RWPE1 (cell line): ENCODE measurements at places on chromosomes 7 and 10.

- no peak for DNase-seq
Observed at GRCh38 chr7:108486291-108486966, 30.2 kb upstream of the NRCAM start.

DNA sequence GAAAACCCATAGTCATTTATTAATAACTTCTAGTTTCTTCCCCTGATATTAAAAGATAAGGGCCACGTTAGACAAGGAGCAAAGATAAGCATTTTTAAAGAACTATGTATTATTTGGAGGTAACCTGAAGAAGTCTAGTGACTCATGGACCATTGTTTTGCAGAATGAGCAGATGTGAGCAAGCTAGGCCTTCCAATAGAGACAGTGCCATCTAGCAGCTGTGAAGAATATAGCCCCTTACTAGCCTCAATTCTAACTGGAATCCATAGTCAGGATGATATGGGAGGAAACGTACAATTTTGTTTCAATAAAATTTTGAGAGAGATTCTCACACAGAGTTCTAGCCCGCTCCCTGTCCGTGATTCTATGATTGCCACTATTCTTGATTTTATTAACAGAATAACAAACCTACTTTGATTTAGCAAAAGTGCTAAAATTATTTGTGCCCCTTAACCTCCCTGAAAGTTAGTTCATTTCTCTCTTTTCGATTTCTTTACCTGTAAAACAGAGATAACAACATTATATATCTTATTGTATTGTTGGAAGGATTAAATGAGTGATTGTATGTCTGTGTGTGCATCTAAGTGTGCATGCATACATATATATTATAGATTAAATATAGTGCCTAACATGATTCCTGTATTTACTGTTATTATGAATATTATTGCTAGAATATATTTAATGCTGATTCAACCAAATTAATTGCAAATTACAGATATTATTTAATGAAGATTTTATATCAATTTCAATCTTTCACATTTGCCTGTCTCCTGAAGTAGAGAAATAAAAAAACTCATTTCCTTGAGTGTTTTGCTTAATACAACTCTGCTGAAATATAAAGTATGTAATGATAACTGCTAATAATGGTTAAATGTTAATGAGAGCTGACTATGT, 22.7 kb downstream of the FAM237B start:
- DNase-seq = peak; percentile 70

- DNase-seq = no peak
Observed at GRCh38 chr7:133253519-133253875, 619 bp downstream of the EXOC4 start.

- no peak for DNase-seq
Observed at GRCh38 chr10:3077509-3077908, 10.2 kb downstream of the PFKP start.

DNA sequence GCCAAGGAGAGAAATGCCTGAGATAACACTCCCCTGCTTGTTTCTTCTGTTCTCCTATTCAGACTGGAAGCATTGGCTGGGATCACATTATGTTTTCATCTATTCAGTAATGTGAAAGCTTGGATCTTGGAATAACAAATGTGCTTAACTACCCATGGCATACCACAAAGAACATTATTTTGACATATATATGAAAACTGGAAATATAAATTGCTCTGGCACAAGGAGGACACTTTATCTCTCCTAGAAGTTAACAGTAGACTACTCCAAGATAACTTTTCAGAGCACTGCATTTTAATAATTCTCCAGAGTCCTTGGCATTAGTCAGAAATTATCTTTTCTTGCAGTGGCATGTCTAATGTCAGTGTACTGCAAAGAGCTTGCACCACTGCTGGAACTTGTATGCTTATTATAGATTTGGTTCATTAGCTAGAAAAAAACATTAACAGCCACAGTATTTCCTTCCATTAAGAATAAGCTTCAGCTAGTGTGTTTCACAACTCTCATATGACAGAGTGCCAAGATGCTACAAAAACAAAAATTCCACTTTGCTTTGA, 169.3 kb upstream of the LRRN3 start:
- DNase-seq = no peak

- no peak for DNase-seq
Observed at GRCh38 chr10:70662362-70663220, 9.7 kb upstream of the ADAMTS14 start.

DNA sequence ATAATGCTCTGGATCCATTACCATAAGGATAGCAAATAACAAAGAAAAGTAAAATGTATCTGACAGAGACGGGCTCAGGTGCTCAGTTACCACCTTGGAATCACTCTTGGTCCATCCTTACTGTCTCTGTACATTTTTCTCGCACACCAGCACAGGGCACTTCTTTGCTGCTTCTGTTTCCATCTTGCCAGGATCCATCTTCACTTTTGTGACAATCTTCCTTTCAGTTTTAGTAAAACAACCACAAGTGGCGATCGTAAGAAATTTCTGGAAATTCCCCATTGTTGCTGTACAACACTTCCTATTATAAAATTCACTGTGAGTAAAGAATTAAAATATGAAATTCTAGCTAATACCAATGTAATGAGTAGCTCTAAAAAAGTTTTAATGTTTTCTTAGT, 695.5 kb downstream of the GRM8 start:
- no peak for DNase-seq

DNA sequence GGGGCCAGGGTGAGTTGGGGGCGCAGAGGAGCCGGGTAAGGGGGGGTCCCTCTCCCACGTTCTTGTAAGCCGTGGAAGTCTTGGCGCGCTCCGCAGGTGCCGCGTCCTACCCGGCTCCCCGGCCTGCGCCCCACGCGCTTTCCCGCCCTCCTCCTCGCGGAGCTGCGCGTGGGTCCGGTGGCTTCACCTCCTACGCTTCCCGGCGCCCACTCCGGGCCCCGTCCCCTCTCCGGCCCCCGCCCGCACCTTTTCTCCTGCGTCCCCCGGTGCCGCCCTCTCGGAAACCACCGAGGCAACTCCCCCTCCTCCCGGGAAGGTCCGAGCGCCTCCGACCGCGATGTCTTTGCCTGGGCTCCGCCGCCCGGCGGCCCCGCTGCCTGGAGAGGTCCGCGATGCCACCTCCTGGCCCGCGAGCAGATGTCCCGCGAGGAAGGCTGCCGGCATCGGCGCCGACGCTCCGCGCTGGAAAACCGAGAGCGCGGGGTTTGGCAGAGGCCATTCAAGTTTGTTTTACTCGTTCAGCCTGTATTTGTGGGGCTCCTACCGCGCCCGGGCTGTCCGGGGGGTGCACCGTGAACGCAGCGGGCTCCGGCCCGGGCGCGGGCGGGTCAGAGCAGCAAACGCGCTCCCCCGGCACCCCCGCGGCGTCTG, 2.4 kb upstream of the NKX6-2 start:
- DNase-seq = peak; percentile 42

- DNase-seq = peak; percentile 59
Observed at GRCh38 chr7:106793015-106793975, 71.8 kb upstream of the PIK3CG start.

- no peak for DNase-seq
Observed at GRCh38 chr10:3054183-3054850, 13.0 kb upstream of the PFKP start.

DNA sequence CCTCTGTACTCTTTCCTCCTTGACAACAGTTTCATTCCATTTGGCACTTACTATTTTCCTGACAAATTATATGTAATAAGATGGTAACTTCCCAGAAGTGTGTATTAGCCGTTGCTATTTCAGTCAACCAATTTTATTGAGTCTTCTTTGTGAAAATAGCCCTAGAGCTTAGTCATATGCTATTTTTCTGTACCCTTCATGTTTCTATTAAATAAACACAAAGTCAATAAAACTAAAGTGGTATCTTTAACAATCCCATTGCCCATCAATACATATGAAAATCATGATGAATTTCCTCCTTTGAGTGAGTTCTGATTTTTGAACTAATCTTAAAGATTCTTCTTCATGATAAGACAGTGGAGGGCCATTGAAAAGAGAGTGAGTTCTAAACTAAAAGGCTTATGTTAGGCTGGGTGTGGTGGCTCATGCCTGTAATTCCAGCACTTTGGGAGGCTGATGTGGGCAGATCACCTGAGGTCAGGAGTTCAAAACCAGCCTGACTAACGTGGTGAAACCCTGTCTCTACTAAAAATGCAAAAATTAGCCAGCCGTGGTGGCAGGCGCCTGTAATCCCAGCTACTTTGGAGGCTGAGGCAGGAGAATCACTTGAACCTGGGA, 5.9 kb upstream of the MYPN start:
- no peak for DNase-seq

DNA sequence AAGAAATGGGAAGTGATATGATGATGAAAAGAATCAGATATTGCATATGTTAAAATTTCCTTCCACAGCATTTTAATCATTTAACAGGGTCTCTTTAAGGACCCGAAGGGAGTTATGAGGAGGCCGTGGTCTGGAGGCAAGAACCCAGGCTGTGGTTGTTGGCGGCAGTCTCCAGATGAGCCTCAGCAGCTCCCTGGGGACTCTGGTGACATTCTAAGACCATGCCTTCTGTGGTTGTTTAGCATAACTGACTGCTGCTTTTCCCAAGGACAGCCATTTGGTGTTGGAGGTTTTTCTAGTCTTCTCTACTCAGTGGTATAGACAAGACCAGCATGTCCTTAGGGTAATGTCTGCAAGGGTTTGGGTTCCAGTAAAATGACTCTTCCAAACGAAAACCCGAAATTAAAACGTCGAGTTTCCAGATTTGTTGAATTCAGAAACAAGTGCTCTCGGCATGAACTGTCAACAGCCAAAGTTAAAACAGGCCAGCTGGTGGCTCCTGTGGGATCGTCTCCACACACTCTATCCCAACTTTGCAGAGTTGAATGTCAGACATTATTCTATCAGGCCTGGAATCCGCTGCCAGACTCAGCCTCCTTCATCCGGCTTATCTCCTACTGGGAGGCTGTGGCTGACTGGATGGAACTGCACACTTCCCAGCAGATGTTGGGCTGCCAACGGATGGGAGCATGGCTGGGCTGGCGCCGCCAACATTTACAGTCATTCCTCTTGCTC, 183.1 kb downstream of the TAX1BP1 start:
- no peak for DNase-seq

GRCh38 chr10:31604096-31604495, 285.1 kb downstream of the ZEB1 start:
- no peak for DNase-seq
